Left lung (tissue), 14 donors: ENCODE measurements at places on chromosomes 13 and 19.

- no peak for DNase-seq
- H3K36me3 ChIP-seq = no peaks in the 10 kb centered on the region
- H3K27ac ChIP-seq = no peak overlapping the region
- H3K4me3 ChIP-seq = no peak overlapping the region
- H3K4me1 ChIP-seq = no peaks in the 10 kb centered on the region
- H3K27me3 ChIP-seq = no peaks in the 10 kb centered on the region
Measured at GRCh38 chr13:109204252-109204651, 574.8 kb downstream of the MYO16 start.

DNA sequence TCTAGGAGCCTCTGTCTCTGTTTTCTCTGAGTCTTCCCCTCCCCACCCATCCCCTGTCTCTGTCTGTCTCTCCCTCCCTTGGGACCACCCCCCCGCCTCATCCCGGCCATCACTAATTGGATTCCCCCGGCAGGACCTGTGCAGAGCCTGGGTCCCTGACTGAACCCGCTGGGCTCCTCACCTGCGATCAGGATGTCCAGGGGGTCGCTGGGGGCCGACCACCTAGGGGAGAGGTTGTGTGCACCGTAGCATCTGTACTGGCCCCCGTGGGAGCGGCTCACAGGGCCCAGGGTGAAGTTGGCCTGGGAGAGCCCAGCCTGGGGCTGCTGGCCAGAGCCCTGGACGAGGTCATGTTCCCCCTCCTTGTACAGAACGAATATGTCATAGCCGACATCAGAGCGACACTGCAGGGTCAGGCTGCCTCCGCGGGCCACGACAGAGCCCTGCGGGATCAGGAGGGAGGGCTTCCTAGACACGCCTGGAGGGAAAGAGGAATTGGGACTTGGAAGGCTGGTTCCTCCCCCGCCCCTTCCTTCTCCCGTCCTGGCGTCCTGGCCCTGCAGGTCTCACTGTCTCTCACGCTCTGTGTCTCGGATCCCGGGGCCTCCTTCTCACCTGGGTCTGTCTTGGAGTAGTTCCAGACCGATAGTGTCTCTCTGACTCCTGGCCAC is 1.8 kb downstream of the LILRB5 start:
- H3K27ac ChIP-seq = no peak overlapping the region
- no peaks in the 10 kb centered on the region for H3K36me3 ChIP-seq
- H3K4me3 ChIP-seq = no peak overlapping the region
- peaks cover 61% of the 10 kb centered on the region for H3K27me3 ChIP-seq

GRCh38 chr19:13120031-13120430 is 2.0 kb downstream of the NACC1 start:
- no peak overlapping the region for H3K4me3 ChIP-seq
- H3K27ac ChIP-seq = no peak overlapping the region
- H3K4me1 ChIP-seq = peaks cover 22% of the 10 kb centered on the region
- no peaks in the 10 kb centered on the region for H3K27me3 ChIP-seq
- no peak for DNase-seq

GRCh38 chr13:55155046-55155445 is 1985.7 kb upstream of the PRR20A start:
- no peak overlapping the region for H3K4me3 ChIP-seq
- no peaks in the 10 kb centered on the region for H3K27me3 ChIP-seq
